ENCODE measurements at places on chromosomes 7 and 10.

GRCh38 chr7:117229350-117229749 is 93.5 kb downstream of the WNT2 start:
- DNase-seq, result no peak

GRCh38 chr7:2932402-2933251 is 88.5 kb upstream of the GNA12 start:
- DNase-seq, result no peak

GRCh38 chr7:29309041-29309854 is 114.7 kb downstream of the CHN2 start:
- no peak for DNase-seq

GRCh38 chr10:82409671-82410070 is 534.7 kb downstream of the NRG3 start:
- DNase-seq, result no peak

- no peak for DNase-seq
Measured at GRCh38 chr7:140384894-140385545, 13.3 kb downstream of the SLC37A3 start.

DNA sequence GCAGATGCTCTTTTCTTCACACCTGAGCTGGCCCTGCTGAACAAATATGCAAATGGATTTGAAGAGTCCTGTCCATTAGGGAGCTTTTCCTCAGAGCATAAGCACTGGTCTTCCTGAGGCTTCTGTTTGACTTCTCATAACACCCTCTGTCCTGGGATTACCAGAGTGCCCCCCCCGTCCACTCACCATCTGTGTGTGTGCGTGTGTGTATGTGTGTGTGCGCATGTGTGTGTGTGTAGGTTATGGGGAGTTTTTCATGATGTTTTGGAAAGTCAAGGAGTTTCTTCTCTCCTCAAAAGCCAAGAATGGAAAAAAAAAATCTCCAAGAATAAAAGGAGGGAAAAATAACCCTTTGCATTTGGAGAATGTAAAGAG is 57.7 kb upstream of the COMTD1 start:
- DNase-seq, result no peak

Data from stimulated activated CD8-positive, alpha-beta memory T cell treated with anti-CD3 and anti-CD28 coated beads, Interleukin-2, amount 100 ng/mL, for 48 hours (primary cell).